Cardiac fibroblast (primary cell): ENCODE measurements at places on chromosomes 4 and X.
A peak's percentile ranks its signal among the peaks of the same experiment; 100 is the strongest.

DNA sequence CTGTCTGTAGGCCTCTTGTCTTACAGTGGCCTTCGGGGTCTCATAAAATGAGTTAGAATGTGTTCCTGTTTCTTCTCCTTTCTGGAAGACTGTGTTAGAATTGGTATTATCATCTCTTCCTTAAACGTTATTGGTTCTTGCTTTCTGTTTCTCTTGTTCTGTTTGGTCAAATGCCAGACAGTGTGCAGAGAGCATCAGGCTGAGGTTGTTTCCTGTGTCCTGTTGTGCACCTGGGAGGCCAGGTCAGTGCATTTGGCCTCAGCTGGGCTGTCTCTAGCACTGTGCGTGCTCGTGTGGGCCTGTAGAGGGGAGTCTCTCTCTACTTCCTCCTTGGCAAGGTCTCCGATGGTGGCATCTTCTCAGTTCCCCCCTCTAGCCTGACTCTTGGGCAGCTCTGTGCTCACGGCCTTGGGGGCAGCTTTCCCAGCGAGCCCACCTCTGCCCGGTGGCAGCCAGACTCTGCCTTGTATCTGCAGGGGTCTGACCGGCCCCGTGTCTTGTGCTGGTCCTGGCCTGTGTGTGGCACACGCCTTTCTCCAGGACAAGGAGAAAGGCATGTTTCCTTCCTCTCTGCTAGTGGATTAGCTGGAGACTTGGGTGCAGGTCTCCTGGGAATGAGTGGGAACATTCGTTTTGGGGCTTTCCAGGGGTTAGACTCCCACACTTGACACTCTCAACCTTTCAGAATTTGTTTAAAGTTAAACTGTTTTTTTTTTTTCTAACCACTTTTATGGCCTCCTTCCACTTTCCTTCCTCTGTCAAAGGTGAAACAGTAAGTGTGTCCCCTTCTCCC is 62.3 kb downstream of the FAM193A start:
- DNase-seq = peak; percentile 15

DNA sequence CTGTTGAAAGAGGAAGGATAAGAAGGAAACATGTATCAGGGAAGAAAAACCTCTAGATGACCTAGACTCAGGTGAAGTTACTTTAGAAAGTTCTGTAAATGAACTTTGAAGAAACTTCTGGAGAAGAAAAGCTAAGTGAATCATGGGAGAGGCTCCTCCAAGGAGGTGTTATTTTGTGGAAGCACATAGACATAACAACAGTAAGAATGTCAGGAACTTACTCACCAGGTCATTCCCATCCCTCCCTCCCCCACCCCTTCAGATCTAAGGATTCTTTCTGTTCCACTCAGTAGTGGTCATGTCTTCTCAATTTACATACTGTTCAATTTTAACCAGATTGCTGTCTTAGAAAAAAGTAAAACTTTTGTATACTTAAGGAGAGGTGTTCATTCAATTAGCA is 310.5 kb upstream of the DDX53 start:
- peak; percentile 40 for DNase-seq

GRCh38 chr4:17475481-17475880 is 36.4 kb downstream of the QDPR start:
- DNase-seq = peak; percentile 45

DNA sequence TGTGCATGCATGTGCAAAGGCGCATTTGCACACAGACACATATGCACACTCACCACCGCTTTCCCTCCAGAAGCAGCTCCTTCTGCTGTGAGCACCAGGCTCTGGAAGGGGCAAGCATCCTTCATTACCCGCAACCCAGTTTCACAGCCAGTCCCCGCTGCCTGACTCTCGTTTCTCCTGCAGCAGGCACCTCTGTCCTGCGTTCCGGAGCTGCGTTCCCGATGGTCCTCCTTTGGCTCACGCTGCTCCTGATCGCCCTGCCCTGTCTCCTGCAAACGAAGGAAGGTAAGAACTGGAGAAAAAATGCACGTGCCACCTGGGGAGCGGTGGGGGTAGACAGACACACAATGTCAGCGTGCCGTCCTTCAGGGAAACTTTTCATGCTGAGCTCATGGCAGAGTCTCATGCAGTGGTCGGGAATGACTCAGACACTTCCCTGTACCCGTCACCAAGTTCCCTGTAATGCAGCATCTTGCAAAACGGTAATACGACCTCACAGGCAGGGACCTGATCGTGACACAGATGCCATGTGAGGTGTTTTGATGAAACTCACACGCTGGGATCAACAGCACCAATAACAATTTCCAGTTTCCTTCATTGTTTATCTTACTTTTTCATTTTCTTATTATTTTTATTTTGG is 5.1 kb downstream of the IL3RA start:
- no peak for DNase-seq

- DNase-seq = no peak
Measured at GRCh38 chrX:127457161-127457560, 595.0 kb downstream of the ACTRT1 start.

- DNase-seq = peak; percentile 32
Measured at GRCh38 chr4:114257501-114257900, 278.1 kb upstream of the ARSJ start.

DNA sequence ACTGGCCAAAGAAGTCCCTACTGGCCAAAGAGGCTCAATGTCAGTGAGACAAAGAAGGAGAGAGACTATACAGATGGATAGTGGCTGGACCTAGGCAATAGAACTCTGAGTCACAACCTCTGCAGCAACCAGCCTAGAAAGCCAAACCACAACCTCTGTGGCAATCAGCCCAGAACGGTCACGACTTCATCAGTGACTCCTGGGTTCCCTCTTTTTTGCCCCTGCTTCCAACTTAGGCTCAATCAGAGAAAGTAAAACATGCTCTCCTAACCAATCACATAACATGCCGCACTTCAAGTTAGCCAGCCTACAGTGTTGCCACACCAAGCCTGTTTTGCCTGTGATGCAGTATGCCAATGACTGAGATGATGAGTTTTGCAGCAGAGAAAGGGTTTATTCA is 203.4 kb downstream of the ANAPC10 start:
- peak; percentile 93 for DNase-seq

- DNase-seq = peak; percentile 26
Measured at GRCh38 chrX:49992853-49993252, 70.5 kb downstream of the CLCN5 start.

DNA sequence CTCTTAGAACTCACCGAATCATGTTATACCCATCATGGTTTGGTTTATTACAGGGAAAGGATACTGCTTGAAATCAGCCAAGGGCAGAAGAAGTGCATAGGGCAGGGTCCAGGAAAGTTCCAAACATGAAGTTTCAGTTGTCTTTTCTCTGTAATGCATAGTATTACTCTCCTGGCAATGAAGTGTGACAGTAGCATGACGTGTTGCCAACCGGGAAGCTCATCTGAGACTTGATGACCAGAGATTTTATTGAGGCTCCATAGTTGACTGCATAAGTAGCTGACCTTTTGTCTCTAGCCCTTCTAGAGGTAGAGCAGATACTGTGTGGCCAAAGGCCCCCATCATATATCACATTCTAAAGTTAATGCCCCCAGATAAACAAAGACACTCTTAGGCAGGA is 72.1 kb downstream of the BEND4 start:
- DNase-seq = no peak

DNA sequence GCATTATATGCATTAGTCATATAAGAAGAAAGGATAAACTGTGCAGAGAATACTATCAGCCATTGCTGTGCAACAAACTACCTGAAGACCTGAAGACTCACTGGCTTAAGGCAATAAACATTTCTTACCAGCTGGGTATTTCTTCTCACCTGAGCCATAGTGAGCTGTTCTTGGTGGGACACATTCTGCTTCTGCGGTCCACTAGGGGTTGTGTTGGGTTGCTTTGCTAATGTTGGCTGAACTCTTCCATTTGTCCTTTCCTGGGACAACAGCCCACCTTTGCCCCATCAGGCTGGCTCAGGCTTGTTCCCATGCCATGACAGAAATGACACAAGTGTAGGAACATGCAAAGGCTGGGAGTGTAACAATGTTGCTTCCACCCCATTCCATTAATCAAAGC is 388.6 kb downstream of the PCDH7 start:
- DNase-seq = no peak

- peak; percentile 36 for DNase-seq
Measured at GRCh38 chr4:37742149-37742548, 56.0 kb upstream of the RELL1 start.

DNA sequence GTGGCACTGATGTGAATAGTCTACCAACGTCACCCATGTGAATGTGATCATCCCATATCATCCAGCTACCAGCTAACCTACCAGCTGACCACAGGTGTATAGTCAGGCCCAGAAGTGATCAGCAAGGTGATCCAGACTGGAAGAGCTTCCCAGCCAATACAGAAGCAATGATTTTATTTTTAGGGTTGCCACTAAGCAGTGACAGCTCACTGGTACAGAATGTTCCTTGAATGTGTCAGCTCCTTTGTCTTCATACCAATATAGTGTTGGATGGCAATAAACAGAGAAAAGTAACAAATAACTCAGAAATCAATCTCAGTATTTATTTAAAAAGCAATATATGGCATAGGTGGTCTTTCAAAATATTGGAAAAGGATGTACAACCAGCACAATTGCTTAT is 361.8 kb upstream of the CPEB2 start:
- DNase-seq = peak; percentile 14

- no peak for DNase-seq
Measured at GRCh38 chrX:109873983-109874382, 128.9 kb upstream of the TMEM164 start.

DNA sequence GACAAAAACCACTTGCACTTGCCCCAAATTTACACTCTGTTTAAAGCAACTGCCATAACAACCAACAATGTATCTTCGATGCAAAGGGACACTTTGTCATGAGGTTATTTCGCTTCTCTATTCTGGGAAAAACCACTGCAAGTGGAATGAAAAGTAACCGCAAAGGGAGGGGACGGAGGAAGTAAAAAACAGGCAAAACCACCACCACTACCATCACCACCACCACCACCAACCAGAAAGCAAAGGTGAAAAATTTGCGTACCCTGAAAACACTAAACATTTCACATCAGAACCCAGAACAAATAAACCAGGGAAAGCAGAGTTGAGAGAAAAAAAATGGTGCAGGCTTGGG is 1.2 kb upstream of the N4BP2 start:
- DNase-seq = no peak

GRCh38 chr4:156790866-156791265 is 180.7 kb downstream of the PDGFC start:
- DNase-seq = peak; percentile 72

- DNase-seq = no peak
Measured at GRCh38 chr4:86561256-86561655, 32.9 kb upstream of the PTPN13 start.

DNA sequence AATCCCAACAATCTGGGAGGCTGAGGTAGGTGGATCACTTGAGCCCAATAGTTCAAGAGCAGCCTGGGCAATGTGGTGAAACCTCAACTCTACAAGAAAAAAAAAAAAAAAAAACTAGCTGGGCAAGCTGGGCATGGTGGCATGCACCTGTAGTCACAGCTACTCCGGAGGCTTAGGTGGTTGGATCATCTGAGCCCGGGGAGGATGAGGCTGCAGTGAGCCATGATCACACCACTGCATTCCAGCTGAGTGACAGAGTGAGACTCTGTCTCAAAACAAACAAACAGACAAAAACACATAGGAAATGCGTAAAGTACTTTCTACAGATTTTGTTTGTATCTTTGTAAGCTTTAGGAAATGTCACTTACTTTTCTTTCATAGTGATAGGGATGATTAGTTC is 307.2 kb upstream of the NR3C2 start:
- no peak for DNase-seq

- DNase-seq = no peak
Measured at GRCh38 chr4:101101072-101101471, 246.3 kb downstream of the PPP3CA start.

- no peak for DNase-seq
Measured at GRCh38 chr4:89110541-89110985, 770 bp upstream of the TIGD2 start.

DNA sequence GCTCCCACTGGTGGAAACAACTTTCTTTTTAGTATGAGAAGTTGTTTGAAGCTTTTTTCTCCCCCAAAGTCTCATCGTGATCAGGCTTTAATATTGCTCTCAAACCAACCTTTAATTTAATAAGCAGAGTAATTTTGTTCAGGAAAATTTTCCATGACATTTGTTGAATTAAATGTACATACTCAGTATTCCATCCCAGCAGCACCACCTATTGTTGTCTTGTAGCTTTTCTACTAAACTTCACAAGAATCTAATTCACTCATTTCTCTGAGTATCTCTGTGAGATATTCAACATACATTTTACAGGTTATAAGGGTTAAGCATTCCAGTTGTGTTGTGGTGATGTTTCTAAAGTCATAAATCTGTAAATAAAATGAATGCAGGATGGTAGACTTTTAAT is 218.3 kb upstream of the HAND2 start:
- peak; percentile 59 for DNase-seq

DNA sequence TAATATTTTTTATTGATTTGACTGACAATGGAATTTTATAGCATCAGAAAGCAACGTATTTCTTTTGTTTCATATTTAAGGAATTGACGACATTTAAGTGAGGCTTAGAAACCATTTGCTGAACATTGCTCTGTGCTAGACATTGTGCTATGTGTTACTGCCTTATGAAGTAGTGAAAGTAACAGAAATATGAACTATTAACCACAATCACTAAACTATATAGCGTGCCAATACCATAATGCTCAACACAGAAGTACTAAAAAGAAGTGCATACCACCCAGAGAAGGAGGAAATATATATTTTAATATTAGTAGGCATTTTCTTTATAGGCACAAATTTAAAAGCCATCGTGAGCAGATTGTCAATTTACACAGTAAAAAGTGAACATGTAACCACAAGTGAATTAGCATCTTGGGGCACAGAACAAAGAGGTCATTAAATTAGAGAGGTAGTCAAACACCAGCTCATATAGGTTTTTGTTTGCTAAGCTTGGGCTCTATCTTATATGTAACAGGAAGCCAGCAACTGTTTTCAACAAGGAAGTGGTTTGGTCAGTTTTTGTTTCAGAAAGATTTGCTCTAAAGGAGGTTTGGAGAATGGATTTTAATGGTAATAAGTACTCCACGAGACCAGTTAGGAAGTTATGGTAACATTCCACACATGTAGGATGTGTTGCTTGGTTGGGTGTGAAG is 270.7 kb downstream of the GRXCR1 start:
- DNase-seq = no peak
